ENCODE measurements at places on chromosomes 7 and 10.

DNA sequence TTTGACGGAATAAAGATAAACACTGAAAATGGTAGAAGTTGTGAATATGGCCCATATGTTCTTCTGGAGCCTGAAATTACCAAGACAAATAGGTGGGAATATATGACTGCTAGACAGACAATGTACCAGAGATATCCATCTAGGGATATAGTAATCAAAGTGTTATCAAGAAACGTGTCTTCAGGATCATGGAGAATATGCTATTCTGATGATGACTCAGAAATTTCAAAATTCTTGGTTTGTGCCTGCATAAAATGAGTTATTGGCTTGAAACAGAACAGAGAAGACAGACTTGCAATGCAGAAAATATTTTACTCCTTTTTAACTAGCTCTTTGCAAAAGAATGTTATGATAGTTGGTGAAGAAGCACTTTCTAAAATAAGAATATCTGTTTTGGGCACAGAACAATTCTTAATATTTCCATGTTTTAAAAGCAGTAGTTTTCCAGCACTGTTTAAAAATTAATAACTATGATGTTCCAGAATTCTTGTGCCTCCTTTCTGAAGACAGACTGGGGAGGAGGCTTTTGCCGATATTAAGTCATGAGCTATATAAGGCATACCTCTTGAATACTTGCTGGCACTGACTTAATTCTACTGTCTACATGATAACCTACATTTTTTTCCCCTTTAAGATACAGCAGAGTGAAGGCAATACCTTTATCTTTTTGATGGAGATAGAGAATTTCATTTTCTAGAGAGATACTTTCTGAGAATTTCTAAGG is 34.4 kb upstream of the CABCOCO1 start:
- no peaks in the 10 kb centered on the region for H3K4me1 ChIP-seq
- H3K36me3 ChIP-seq: no peaks in the 10 kb centered on the region
- H3K27ac ChIP-seq: no peak overlapping the region
- no peak for DNase-seq
- H3K27me3 ChIP-seq: no peaks in the 10 kb centered on the region

DNA sequence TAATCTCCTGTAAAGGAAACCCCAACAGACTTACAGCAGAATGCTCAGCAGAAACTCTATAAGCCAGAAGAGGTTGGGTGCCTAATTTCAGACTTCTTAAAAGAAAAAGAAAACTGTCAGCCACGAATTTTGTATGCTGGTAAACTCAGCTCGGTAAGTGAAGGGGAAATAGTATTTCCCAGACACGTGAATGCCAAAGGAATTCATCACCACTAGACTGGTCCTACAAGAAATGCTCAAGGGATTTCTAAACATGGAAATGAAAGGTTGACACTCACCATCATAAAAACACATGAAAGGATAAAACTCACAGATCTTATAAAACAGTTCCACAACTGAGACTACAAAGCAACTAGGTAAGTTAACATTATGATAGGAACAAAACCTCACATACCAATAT is 68.6 kb downstream of the GLCCI1 start:
- H3K4me1 ChIP-seq: peaks cover 10% of the 10 kb centered on the region
- H3K27me3 ChIP-seq: no peaks in the 10 kb centered on the region
- no peak for DNase-seq
- no peak overlapping the region for H3K4me3 ChIP-seq
- no peak overlapping the region for H3K27ac ChIP-seq
- peaks cover 21% of the 10 kb centered on the region for H3K36me3 ChIP-seq

DNA sequence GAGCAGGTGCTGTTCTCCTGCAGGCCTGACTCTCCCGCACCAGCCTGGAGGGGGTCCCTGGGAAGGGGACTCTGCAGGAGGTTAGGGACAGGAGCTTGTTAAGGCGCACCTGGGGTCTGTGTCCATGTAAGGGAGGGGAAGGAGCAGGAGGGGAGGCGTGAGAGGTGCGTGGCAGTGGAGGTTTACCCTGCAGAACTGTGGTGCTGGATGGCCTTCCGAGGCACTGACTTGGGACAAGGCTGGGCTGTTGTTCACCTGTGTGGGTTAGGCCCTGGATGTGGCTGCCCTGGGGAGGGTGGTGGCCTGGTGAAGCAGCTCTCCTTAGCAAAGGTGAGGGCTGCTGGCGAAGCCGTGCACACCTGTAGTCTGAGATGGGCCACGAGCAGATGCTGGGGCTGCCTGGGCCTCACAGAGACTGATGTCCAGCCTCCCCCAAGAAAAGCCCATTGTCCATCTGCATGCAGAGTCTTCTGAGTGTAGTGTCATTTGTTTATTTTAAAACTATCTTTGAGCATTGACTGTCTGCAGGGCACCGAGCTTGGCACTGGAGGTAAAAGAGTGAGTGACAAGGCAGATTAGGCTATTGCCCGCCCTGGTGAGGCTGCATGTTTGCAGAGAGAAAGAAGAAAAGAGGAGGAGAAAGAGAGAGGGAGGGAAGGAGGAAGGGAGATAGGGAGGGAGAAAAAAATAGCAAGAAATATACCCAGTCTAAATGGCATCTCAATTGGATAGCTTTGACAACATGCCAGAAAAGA is 225.3 kb downstream of the GLRX3 start:
- no peak for DNase-seq
- H3K4me1 ChIP-seq: no peaks in the 10 kb centered on the region
- H3K4me3 ChIP-seq: no peak overlapping the region
- H3K36me3 ChIP-seq: no peaks in the 10 kb centered on the region
- H3K27ac ChIP-seq: no peak overlapping the region
- H3K27me3 ChIP-seq: no peaks in the 10 kb centered on the region

GRCh38 chr10:97080051-97080776 is 105.5 kb downstream of the SLIT1 start:
- no peak overlapping the region for H3K27ac ChIP-seq
- H3K4me1 ChIP-seq: peaks cover 5% of the 10 kb centered on the region
- no peak overlapping the region for H3K4me3 ChIP-seq
- no peaks in the 10 kb centered on the region for H3K36me3 ChIP-seq

GRCh38 chr10:80136134-80136571 is 3.6 kb downstream of the PLAC9 start:
- H3K27me3 ChIP-seq: peaks cover 32% of the 10 kb centered on the region
- DNase-seq: no peak
- no peaks in the 10 kb centered on the region for H3K36me3 ChIP-seq
- no peak overlapping the region for H3K4me3 ChIP-seq

GRCh38 chr7:22672846-22673680 is 53.9 kb upstream of the IL6 start:
- no peaks in the 10 kb centered on the region for H3K36me3 ChIP-seq
- H3K4me1 ChIP-seq: no peaks in the 10 kb centered on the region
- H3K27me3 ChIP-seq: no peaks in the 10 kb centered on the region
- H3K27ac ChIP-seq: no peak overlapping the region

DNA sequence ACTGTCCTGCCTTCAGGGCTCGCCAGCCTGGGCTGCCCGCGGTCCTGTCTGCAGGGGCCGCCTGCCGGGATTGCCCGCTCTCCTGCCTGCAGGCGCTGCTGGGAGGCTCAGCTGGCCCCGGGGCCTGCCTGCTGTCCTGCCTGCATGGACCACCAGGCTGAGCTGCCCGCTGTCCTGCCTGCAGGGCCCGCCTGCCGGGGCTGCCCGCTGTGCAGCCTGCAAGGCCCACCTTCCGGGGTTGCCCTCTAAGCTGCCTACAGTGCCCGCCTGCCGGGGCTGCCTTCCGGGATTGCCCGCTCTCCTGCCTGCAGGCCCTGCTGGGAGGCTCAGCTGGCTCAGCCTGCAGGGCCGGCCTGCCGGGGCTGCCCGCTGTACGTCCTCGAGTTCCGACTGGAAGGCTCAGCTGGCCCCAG is 164.4 kb downstream of the GLRX3 start:
- peak overlapping the region; percentile 42 for H3K4me3 ChIP-seq
- DNase-seq: no peak
- H3K36me3 ChIP-seq: no peaks in the 10 kb centered on the region
- no peaks in the 10 kb centered on the region for H3K27me3 ChIP-seq
- H3K4me1 ChIP-seq: no peaks in the 10 kb centered on the region

- no peak for DNase-seq
- no peak overlapping the region for H3K4me3 ChIP-seq
- H3K4me1 ChIP-seq: no peaks in the 10 kb centered on the region
Observed at GRCh38 chr10:52322936-52323335, 8.9 kb downstream of the DKK1 start.

- DNase-seq: no peak
- no peaks in the 10 kb centered on the region for H3K4me1 ChIP-seq
- H3K36me3 ChIP-seq: no peaks in the 10 kb centered on the region
- no peak overlapping the region for H3K4me3 ChIP-seq
Observed at GRCh38 chr7:26964156-26964808, 99.9 kb upstream of the SKAP2 start.

GRCh38 chr10:95579835-95580535 is 18.8 kb upstream of the SORBS1 start:
- no peak for DNase-seq
- no peak overlapping the region for H3K4me3 ChIP-seq
- no peak overlapping the region for H3K27ac ChIP-seq
- no peaks in the 10 kb centered on the region for H3K27me3 ChIP-seq

DNA sequence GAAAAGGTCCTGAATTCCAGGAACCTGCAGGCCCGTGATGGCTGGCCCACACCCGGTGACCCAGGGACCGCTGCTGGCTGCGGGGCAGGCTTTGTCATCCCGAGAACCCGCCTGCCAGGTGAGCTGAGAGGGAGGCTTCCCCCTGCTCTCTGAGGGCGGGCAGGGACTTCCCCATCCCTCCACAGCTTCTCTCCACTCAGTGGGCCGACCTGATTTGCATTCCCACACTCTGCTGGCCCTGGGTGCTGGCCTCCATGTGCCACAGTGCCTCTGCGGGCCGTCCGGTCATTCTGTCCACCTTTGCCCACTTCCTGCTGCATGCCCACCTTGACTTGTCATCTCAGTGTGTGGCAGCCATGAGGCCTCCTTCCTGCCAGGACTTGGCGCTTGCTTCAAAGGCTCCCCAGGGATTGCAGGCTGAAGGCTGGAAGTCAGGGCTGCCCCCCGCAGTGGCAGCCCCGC is 35.3 kb downstream of the PALD1 start:
- H3K4me3 ChIP-seq: no peak overlapping the region
- H3K4me1 ChIP-seq: no peaks in the 10 kb centered on the region
- H3K27me3 ChIP-seq: peaks cover 2% of the 10 kb centered on the region
- DNase-seq: no peak

DNA sequence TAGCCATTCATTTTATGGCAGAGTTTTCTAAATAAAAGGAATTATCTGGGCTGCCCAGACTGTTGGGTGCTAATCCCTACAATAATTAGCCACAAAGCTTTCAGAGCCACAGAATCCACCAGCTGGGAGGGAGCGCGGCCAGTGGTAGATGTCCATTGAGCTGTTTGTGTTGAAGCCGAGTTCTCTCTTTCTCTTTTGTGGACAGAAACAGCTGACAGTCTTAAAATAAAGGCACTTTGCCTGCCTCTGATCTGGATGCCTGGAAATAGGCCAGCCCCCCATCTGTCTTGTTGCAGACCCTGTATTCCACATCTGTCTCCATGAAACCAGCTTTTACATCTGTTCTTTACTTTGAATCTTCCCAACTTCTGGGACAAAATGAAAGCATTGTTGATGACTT is 66.1 kb downstream of the MTPN start:
- H3K4me3 ChIP-seq: no peak overlapping the region
- H3K27me3 ChIP-seq: no peaks in the 10 kb centered on the region
- H3K27ac ChIP-seq: no peak overlapping the region
- DNase-seq: no peak
- H3K4me1 ChIP-seq: no peaks in the 10 kb centered on the region
- H3K36me3 ChIP-seq: no peaks in the 10 kb centered on the region

DNA sequence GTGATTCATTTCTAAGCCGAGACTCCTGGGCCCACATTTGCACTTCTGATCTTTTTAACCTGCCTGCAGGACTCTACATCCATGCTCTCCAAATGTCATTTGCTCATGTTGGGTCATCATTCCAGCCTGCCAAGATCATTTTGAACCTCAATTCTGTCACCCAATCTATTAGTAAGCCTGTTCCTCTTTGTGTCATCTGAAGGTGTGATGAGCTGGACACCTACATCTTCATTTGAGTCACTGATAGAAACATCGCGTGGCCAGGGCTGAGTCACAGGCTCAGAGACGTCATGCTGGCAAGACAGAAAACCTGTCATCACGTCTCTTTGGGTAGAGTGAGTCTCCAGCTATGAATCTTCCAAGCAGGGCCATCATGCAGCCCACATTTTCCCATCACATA is 65.3 kb upstream of the SLF2 start:
- H3K27me3 ChIP-seq: peaks cover 13% of the 10 kb centered on the region
- no peak overlapping the region for H3K4me3 ChIP-seq
- H3K4me1 ChIP-seq: no peaks in the 10 kb centered on the region
- no peak for DNase-seq

DNA sequence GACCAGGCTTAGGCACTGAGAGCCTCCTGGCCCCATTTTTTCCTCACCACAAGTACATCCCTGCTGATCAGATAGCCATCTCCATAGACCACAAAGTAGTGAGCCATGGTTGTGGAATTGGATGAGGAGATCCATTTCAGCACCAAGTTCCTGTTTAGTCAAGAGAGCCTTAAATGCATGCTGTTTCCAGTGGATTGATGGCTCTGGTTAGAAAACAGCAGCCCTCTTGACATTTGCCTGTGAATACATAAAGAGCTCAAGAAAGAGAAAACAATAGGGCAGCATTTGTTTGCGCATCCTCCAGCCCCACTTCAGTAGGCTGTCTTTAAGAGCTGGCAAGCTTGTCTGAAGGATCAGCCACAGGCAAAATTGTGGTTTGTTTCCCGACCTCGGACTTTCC is 251.2 kb downstream of the POU6F2 start:
- H3K36me3 ChIP-seq: no peaks in the 10 kb centered on the region
- H3K4me3 ChIP-seq: no peak overlapping the region
- DNase-seq: no peak
- H3K4me1 ChIP-seq: no peaks in the 10 kb centered on the region

- no peak overlapping the region for H3K27ac ChIP-seq
- no peaks in the 10 kb centered on the region for H3K36me3 ChIP-seq
- no peaks in the 10 kb centered on the region for H3K27me3 ChIP-seq
- DNase-seq: no peak
- no peaks in the 10 kb centered on the region for H3K4me1 ChIP-seq
Observed at GRCh38 chr10:86337121-86337601, 29.4 kb downstream of the GRID1 start.

GRCh38 chr7:75925717-75926435 is 10.9 kb downstream of the POR start:
- no peak overlapping the region for H3K4me3 ChIP-seq
- peaks cover 3% of the 10 kb centered on the region for H3K36me3 ChIP-seq
- DNase-seq: no peak
- peaks cover 39% of the 10 kb centered on the region for H3K4me1 ChIP-seq
- no peaks in the 10 kb centered on the region for H3K27me3 ChIP-seq

DNA sequence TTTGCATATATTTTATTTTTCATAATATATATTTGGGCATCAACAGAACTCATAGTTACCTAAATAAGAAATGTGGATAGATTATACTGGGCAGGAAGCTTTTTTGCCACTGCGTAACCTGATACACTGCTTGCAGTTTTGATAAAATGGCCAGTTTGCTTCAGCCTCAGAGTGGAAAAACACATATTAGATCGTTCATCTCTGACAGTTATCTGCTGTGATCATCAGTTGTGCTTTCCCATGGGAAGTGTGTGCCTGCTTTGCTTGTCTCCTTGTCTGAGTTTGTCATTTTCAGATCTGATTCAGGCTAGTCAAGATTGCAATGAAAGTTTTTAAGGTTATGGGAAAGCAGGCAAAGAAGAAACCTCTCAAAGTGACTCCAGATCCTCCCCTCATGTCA is 54.0 kb downstream of the ADAM12 start:
- no peak overlapping the region for H3K4me3 ChIP-seq
- no peak for DNase-seq
- no peak overlapping the region for H3K27ac ChIP-seq
- H3K36me3 ChIP-seq: no peaks in the 10 kb centered on the region
- H3K27me3 ChIP-seq: no peaks in the 10 kb centered on the region

GRCh38 chr10:88019753-88020152 is 156.3 kb downstream of the PTEN start:
- H3K36me3 ChIP-seq: no peaks in the 10 kb centered on the region
- DNase-seq: no peak
- H3K4me1 ChIP-seq: no peaks in the 10 kb centered on the region
- no peak overlapping the region for H3K27ac ChIP-seq
- H3K27me3 ChIP-seq: no peaks in the 10 kb centered on the region
- H3K4me3 ChIP-seq: no peak overlapping the region
